Epithelial cell of esophagus (primary cell): ENCODE measurements at places on chromosomes 5 and 9.

DNA sequence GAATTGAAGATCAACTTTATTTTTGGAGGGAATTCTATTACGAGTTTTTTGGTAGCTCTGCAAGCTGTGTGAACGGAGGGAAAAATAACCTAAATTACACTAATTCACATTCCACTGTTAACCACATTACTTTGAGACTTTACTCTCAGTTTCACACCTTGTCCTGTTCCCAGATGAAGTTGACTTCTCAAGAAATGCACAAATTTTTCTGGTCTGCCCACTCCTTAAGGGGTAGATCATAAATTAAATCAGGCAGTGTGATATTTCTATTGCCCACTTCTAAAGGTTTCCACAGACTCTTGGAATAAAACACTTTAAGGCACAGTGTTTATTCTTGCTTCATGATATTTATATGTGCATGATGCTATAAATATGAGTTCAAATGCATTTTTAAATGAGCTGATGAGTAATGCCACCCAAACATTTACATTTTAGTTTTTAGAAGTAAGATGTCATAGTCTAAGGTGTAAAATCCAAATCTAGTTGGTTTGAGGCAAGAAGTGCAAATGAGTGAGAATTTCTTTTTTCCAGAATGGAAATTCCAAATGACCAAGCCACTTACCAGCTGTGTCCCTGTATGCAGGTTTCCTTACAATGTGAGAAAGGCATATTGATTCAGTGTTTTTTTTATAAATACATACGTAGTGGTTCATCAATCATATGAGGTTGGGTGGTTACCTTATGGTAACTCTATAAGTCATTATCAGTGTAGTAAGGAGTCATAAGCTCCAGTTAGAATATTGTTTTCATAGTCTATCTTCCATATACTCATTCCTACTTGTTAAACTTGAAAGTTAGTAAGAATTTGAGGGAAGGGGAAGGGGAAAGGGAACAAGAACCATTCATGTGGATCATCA, 437.7 kb upstream of the MEF2C start:
- no peak for DNase-seq

- DNase-seq = no peak
Measured at GRCh38 chr5:64462391-64462790, 43.4 kb upstream of the RGS7BP start.

- peak; percentile 62 for DNase-seq
Measured at GRCh38 chr5:161051920-161052500, 200.0 kb upstream of the ATP10B start.

DNA sequence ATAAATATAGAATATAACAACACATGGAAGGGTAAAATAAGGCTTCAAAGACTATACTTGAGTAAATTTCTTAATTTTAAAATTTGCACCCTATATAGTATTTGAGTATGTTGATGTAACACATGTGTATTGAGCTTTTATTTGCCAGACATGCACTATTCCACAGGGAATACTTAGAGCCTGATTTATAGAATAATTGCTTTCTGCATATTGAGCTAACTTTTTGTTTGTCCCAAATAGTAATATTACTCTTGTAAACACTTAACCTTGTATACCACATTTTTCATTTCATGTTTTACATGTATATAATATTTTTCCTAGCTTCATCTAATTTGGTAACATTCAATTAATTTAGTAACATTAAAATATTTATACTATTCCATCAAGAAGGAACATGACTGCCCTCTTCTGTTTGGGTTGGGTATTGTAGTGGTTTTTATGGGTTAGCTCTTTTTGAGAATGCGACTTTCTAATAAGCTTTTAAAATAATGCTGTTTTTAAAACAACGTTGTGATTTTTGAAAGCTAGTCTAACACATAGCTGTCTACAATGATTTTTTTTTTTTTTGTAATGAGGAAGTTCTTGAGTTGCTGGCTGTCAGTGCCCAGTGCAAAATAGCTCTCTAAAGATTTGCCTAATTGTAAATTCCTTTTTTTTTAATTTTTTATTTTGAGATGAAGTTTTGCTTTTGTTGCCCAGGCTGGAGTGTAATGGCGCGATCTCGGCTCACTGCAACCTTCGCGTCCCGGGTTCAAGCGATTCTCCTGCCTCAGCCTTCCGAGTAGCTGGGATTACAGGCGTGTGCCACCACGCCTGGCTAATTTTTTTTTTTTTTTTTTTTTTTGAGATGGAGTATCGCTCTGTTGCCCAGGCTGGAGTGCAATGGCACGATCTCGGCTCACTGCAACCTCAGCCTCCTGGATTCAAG, 4.8 kb downstream of the SUB1 start:
- peak; percentile 61 for DNase-seq

- peak; percentile 40 for DNase-seq
Measured at GRCh38 chr5:67234671-67235176, 38.1 kb upstream of the CD180 start.

DNA sequence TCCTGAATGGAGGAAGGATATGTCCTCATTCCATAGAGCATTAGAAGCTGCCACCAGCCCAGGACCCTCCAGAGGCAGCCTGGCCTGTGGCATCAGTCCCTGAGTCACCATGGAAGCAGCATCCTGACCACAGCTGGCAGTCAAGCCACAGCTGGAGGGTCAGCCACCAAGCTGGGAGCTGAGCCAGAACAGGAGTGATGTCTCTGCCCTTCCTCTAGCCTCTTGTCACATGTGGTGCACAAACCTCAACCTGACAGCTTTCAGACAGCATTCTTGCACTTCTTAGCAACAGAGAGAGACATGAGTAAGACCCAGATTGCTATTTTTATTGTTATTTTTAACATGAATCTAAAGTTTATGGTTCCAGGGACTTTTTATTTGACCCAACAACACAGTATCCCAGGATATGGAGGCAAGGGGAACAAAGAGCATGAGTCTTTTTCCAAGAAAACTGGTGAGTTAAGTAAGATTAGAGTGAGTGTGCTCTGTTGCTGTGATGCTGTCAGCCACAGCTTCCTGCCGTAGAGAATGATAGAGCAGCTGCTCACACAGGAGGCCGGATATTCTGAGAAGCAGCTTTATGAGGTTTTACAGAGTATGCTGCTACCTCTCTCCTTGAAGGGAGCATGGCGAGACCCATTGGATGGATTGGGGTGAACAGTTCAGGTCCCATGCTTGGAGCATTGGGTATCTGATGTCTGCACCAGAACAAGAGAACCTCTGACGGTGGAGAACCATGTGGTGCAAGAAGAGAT, 13.0 kb upstream of the CYFIP2 start:
- DNase-seq = no peak
